NCI-H187 treated with DMSO at 0.1 percent for 48 hours (cell line): ENCODE measurements at places on chromosomes 3 and 15.

DNA sequence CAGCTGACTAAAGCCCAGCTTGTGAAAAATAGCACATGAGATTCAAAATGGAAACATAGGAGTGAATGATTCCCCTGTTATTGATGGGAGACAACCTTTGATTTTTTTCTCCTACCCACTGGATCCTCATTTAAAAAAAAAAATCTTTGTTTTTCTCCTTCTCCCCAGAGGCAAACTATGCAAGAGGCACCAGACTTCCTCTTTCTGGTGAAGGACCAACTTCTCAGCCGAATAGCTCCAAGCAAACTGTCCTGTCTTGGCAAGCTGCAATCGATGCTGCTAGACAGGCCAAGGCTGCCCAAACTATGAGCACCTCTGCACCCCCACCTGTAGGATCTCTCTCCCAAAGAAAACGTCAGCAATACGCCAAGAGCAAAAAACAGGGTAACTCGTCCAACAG, 2.6 kb downstream of the CACNA1D start:
- no peak for DNase-seq

GRCh38 chr3:178519701-178520100, 16.5 kb upstream of the KCNMB2 start:
- no peak for DNase-seq

DNA sequence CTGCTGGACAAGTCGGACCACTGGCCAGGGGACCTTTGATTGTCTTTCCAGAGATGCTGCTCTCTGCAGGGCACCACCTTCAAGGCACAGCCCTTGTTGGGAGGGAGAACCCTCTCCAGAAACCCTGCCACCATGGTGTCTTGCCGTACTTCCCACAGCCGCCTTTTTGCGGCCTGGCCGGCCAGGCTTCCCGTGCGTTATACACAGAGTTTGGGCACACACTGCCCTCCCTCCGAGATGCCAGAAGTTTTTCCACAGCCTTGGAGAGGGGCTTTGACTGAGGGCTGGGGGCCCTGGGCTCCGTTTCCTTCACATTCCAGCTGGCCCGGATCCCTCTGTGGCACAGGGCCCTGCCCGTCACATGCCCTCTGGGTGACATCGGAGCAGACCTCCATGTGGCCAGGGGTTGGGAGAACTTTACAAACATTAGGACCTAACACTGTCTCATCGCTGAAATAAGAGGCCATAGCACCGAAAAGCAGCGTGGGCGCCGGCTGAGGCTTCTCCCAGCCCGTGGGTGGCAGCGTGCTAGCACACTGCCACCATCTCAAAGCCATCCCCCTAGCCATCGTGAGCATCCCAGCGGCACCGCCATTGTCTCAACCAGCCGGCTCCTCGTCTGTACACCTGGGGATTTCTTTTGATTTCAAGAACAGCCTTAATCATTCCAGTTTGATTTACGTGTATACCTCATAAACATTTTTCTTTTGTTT, 6.3 kb upstream of the APEH start:
- no peak for DNase-seq

GRCh38 chr3:72632129-72632528, 216.1 kb downstream of the SHQ1 start:
- no peak for DNase-seq

GRCh38 chr3:156216852-156217251, 96.5 kb downstream of the KCNAB1 start:
- no peak for DNase-seq

DNA sequence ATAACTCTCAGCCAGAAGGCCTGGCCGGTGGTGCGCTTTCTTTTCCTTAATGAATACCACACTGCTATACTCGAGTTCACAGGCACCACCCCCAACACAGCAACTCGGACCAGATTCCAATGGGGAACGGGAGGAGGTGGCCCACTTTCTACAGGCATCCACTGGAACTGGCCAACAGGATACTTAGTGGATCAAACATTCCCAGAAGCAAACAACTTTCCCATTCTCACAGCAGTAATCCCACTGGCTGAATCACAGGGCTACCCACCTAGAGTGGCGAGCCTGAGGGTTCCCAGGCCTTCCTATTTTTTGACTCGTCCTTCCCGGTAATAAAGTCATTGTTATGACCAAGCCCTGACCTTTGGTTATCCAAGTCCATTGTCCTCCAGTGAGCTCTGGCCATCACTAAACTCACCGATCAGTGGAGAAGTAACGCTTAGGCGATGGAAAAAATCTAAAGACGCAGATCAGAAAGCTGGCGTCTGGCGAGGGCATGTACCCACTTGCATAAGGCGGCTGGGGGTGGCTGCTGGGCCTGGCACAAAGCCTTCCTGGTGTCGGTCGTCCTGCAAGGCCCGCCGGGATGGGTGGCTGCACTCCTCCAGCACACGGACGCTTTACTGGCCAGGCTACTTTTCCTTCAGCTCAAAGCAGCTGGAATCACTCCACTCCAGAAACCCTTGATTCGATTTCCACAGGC, 1.2 kb downstream of the EOGT start:
- DNase-seq = no peak

DNA sequence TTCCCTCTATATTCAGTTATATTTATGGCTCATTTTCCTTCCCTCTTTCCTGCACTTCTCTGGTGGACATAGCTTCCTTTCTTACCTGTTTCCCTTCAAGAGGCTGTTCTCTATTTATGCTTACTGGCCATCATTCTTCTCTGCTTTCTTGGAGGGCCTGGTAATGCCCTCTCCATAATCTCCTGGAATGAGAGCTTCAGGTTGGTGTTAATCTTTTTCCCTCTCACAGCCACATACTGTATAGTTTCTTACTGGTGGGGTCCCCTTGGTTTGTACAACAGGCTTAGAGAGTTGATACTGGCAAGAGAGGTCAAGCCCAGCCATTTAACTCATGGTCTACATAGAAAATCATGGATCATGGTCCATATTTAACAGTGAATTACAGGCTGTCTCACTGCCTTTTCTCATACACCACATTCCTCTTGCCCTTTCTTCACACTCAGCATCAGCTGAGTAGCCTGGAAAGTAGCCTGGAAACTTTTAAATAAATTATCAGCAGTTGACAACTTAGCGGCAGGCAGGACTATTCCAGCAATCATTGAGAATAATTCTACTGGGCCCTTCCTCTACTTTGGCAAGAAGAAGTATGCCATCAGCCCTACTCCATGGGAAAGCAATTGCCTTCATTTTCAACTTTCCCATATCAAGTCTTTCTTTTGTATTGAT, 38.0 kb upstream of the DPH6 start:
- DNase-seq = no peak

GRCh38 chr3:69251078-69251805, 128.8 kb upstream of the LMOD3 start:
- no peak for DNase-seq

DNA sequence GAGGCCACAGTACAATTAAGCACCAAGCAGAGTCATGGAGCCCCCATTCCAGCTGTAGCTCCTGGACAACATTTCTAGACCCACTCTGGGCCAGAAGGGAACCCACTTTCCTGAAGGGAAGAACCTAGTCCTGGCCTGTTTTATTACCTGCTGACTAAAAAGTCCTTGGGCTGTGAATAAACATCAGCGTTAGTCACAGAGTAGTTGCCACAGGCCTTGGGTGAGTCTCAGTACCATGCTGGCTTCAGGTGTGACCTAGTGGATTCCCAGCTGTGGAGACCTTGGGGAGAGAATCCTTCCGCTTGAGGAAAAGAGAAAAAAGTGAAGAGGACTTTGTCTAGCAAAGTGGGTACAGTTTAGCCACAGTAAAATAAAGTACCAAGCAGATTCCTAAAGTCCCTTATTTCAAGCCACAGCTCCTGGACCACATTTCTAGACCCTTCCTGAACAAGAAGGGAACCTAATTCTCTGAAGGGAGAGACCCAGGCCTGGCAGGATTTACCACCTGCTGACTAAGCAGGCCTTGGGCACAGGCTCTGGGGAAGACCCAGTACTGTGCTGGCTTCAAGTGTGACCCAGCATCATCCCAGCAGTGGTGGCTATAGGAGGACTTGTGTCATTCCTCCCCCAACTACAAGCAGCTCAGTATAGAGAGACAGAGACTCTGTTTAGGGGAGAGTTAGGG, 118.3 kb upstream of the KCNH8 start:
- no peak for DNase-seq

GRCh38 chr3:64167351-64167750, 57.9 kb downstream of the PRICKLE2 start:
- DNase-seq = no peak

GRCh38 chr15:74434263-74435136, 742 bp upstream of the SEMA7A start:
- DNase-seq = no peak

GRCh38 chr3:72337480-72337855, 510.8 kb downstream of the SHQ1 start:
- no peak for DNase-seq

GRCh38 chr3:71010726-71011455, 572.6 kb downstream of the FOXP1 start:
- DNase-seq = no peak

DNA sequence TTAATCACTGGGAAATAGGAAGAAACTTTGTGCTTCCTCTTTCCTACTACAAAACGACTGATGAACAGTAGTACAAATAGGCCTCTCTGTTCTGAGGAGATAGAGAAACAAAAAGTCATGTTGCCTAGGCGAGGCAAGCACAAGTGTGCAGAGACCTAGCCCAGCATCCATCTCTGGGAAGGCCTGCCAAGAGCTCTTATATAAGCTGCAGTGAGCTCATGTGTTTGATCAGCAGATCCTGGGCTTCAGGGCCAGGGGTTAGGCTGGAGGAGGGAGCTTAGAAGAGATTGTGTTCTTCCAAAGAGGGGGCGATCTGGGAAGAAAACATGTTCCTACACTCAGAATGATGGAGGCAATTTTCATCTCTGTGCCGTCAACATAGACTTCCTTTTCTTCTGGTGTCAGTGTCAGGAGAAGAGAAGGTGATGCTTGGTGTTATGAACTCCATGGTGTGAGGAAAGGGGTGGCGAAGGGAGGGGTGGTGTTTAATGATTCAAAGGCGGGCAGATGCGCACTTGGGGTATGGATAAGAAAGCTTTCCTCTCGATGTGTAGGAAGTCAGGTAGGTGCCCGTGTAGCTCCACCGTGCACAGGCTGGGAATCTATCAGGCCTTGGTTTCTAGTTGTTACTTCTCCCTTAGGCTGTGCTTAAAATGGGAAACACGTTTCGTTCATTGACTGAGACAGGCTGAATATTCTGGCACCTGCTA, 29.5 kb upstream of the ETV5 start:
- DNase-seq = no peak

DNA sequence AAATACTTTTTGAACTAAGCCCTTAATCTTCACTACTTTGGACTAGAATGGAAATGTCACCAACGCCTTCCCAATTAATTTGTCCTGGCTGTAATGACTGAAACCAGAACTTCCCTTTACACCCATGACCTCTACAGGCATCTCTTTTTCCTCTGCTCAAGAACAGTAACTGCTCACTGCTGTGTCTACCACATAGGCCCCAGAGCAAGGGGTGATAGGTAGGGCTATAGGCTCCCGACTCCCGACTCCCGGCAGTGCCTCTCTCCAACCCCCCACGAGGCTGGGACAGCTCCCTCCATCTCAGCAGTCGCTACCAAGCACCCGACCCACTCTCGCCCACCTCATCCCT, 384 bp upstream of the LEKR1 start:
- DNase-seq = no peak

- no peak for DNase-seq
Observed at GRCh38 chr3:130569461-130570365, 52.7 kb downstream of the COL6A6 start.
